ENCODE measurements at places on chromosomes 16 and 17.

- no peak for DNase-seq
These were observed 4.5 kb upstream of the PPY start for GRCh38 chr17:43946781-43947180.

GRCh38 chr16:72442385-72443158 is 270.6 kb upstream of the PMFBP1 start:
- no peak for DNase-seq

GRCh38 chr17:76635659-76636360 is 7.7 kb downstream of the ST6GALNAC1 start:
- no peak for DNase-seq

DNA sequence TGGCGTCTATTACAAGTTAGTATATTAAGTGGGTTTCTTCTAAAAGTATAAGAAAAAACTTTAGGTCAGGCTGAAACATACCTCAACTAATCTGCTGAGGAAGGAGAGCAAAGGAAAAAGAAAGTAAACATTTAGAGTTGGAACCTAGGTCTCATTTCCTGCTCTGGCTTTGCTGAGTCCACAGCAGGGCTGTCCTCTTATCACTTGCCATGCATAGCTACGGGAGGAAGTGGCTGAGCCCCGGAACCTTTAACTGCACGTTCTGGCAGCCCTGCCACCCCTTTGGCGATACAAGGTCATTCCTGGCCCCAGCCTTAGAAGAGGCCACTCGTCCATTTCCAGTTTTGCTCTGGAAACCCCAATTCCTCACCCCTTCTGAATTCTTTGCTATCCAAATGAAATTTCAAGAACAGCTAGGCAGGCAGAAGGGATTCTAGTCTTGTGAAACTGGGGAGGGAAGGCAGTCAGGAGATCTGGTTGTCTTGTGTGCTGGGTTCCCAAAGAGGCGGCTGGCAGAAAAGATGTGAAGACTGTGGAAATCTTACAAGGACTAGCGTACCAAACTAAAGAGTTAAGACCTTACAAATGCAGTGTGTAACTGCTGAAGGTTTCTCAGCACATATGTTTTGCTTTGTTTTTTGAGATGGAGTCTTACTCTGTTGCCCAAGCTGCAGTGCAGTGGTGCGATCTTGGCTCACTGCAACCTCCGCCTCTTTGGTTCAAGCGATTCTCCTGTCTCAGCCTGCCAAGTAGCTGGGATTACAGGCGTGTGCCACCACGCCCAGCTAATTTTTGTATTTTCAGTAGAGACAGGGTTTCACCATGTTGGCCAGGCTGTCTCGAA is 19.1 kb downstream of the WIPI1 start:
- DNase-seq, result peak; percentile 74

DNA sequence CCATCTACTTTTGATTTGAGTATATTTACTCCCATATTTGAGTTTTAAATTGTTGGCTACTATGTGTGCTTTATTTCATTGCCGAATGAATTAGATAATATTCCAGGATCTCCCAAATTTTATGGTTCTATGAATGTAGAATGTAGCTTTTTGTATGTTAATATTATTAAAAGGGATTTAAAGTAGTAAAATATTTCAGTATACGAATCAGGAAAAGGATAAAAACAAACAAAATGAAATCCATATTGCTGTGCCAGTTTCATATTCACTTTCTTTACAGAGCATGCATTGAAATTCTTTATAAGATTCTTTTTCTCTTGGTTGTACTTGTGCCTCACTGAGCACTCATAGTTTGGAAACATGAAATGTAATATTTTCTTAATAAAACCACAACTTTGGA is 155.1 kb downstream of the CHD9 start:
- DNase-seq, result no peak

GRCh38 chr17:68184816-68185436 is 62.9 kb upstream of the AMZ2 start:
- peak; percentile 80 for DNase-seq

DNA sequence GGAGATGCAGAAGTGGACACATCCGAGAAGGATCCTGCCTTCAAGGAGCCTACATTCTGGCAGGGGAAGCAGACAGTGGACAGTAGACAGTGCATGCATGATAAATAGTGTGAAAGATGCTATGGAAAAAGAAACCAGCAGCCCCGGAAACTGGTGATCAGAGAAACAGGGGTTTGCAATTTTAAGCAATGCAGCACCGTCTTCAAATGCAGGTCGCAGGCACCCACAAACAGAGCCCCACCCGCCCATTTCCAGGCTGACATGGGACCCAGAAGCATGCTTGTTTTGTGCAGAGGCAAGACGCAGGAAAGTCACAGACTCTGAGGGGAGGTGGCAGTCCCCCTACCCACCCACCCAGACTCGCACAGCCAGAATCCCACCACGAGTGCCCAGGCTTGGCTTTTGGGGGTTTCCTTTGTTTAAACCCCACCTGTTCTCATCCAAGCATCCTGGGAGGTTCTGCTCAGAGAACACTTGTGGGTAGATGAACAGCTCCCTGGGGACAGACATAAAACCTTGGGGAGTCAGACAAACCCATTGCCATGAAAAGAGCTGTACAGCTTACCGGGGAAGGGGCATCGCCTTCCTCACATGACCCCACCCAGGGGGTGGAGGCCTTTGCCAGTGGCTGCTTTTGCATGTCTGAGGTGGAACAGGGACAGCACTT is 114.3 kb downstream of the MGAT5B start:
- no peak for DNase-seq

DNA sequence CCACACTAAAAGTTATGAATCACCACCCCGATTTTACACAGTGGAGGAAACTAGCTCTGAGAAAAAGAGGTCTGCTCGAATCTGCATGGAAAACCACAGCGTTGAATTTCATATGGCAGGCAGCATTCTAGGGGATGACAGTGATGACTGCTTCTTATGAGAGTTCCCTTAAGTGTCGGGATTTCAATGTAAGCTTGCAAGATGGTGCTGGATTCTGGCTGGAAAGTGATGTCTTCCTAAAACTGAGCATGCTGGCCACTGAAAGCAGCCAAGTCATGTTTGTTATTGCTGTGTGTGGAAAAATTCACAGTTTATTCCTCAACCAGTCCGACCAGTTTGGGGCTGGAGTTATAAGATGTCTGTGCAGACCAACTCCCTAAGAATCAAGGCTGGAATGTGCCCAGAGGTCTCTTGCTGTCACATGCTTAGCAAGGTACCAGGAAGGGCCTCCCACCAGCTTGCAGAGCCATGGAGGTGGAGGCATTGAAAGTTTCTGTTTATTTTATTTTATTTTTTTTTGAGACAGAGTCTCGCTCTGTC is 37.2 kb upstream of the GAN start:
- DNase-seq, result no peak

GRCh38 chr17:48610282-48611211 is at the start of gene HOXB7:
TSS of gene HOXB7 (minus strand) at chr17:48611017. CDS start at chr17:48610918, 99 bp downstream.
- peak; percentile 76 for DNase-seq

GRCh38 chr16:48112600-48112999 is 43.2 kb downstream of the ABCC12 start:
- DNase-seq, result no peak

- no peak for DNase-seq
These were observed 66.0 kb downstream of the RAP1GAP2 start for GRCh38 chr17:2862197-2862596.

GRCh38 chr16:6704306-6704930 is 628.2 kb upstream of the RBFOX1 start:
- DNase-seq, result no peak

DNA sequence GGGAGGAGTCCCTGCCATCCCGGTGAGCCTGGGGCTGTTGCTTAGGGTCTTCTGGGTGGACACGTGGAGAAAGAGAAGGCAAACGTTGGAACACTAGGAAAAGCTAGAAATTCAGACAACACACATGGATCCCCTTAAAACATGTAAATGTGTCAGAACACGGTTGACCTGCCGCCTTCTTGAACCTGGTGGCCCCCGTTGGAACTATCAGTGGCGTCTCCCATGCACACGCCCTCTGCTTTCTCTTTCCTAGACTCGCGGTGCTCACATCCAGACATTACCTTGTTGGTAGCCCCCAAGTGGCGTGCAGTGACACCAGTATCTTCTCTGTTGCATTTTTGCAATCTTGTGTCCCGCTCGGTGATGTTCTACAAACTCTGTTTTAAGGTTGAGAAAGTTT is 18.6 kb downstream of the CIBAR2 start:
- no peak for DNase-seq

GRCh38 chr17:16906680-16907079 is 65.2 kb downstream of the TNFRSF13B start:
- DNase-seq, result peak; percentile 11

DNA sequence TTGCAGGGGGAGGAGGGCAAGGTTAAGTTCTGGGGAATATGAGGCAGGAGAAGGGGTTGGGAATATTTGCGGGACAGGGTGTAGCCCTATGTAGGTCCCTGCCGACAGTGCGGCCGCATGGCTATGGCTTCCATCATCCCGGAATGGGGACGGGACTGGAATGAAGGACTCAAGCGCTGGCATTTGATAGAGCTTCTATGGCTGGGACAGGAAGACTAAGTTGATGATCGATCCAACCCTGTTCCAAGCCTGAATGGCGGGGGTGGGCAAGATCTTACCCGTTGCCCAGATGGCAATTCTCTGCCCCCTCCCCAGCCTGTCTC is 47.1 kb downstream of the SRCIN1 start:
- DNase-seq, result no peak

DNA sequence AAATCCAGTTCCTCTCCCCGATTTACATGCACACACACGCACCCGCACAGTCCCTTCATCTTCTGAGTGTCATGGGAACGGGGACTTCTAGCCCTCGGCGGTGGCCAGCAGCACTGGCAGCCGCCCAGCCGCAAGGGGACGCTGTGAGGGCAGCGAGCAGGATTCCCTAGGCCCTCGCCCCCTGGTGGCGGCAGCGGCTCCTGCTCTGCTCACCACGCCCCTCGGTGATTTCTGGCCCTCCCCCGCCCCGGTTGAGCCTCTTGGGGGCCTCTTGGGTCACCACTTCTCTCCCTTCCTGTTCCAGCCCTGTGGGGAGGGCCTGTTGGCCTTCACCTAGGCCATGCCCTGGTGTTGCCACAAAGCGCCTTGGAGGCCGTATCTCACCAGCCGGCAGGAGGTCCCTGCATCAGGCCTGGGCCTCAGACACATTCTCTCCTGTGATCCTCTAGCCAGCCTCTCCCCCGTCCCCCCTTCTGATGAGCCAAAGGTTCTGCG is 75.2 kb upstream of the KSR1 start:
- peak; percentile 84 for DNase-seq

DNA sequence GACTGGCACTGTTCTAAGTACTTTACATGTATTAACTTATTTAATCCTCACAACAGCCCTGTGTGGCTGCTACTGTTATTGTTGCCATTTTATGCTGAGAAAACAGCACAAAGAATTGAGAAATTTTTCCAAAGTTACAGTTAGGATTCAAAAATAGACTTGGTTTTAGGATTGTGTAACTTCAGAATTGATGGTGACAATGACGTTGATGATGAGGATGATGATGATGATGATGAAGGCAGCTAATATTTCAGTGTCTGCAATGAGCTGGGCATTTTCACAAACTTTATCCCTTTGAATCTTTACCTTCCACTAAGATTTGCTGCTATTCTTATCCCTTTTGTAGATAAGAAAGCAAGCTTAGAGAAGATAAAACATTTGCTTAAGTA is 22.1 kb downstream of the PRKCB start:
- DNase-seq, result no peak

DNA sequence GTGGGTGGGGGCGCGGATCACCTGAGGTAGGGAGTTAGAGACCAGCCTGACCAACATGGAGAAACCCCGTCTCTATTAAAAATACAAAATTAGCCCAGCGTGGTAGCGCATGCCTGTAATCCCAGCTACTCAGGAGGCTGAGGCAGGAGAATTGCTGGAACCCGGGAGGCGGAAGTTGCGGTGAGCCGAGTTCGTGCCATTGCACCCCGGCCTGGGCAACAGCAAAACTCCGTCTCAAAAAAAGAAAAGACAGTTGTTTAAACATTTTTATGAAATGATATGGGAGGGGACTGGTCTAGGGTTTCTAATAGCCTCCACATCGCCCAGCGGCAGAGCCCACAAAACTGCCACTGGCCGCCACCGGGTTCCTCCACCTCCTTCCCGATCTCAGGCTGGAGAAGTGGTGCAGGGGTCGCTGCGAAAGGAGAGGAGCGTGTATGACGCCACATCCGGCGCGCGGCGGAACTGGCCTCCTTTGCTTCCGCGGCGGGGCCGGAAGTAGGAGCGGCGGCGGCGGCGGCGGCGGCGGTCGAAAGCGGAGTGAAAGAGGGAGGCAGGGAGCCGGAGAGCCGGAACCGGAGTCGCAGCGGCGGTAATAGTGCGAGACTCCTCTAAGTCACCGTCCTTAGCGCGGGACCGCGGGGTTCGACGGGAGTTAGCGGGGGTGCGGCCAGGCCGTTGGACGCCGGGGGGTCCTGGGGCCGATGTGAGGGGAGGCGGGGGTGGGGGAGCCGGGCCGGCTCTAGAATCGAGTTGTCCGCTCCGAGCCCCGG is at the start of gene PPP4C:
Gene PPP4C, plus strand, starts transcription at position 492 of the 773 bp plus-strand sequence. CDS start 384 bp downstream, outside the sequence.
- DNase-seq, result peak; percentile 92

DNA sequence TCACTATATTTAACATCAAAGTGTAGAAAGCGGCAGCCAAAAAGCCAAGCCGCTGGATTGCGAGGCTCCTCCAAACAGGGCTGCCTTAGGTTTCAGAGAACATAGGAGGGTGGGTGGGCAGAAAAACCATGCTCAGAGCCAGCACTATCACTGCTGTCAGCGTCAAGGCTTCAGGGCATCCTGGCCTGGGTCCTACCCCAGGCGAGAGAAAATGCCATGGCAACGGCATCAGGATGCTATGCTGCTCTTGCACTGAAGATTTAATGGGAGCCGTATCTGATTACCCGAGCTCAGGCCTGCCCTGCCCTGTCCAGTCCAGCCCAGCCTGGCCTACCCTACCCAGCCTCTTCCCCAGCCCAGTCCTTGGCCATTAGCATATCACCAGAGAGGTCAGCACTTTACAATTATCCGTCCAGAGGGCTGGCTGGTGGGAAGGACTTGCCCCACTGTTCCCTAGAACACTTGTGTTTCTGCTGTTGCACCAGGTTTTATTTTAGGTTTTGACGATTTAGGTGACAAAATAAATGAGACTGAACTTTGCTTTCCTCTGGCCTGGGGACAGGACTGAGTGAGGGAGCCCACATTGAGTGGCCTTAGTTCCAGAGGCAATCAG is 61.1 kb downstream of the TOM1L2 start:
- DNase-seq, result no peak

DNA sequence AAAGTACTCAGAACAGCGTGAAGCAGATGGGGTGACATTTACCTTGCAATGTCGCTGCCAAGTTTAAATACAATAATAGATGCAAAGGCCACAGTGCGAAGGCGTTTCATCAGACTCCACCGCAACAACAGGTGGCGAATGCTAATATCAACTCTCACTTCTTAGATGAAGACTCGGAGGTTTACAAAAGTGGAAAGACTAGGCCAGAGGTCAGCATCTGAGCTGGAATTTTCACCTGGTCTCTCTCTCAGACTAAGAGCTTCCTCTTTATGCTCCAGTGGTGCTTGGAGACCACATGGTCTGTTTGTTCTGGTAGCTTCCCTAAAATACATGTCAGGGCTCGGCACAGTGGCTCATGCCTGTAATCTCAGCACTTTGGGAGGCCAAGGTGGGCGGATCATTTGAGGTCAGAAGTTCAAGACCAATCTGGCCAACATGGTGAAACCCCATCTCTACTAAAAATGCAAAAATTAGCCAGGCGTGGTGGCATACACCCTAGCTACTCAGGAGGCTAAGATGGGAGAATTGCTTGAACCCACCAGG is 169.1 kb downstream of the XYLT1 start:
- DNase-seq, result no peak
